Fibroblast of skin of abdomen (primary cell): ENCODE measurements at places on chromosomes 1 and 21.

DNA sequence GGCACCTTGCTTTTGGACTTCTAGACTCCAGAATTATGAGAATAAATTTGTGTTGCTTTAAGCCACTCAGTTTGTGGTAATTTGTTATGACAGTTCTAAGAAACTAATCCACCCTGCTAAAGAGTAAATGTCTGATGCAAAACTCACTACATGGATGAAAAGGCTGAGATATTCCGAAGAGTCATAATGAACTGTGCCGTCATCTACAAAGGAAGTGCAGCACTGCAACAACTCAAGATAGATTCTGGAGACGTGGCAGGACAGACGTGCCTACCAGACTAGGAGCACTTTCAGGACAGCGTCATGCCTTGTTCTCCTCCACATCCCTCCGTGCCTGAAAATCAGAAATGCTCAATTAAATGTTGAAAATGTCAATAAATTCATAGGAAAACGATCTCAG is 24.4 kb upstream of the IRF2BP2 start:
- DNase-seq = no peak

GRCh38 chr1:31505911-31506497 is 70.3 kb upstream of the TINAGL1 start:
- peak; percentile 83 for DNase-seq

DNA sequence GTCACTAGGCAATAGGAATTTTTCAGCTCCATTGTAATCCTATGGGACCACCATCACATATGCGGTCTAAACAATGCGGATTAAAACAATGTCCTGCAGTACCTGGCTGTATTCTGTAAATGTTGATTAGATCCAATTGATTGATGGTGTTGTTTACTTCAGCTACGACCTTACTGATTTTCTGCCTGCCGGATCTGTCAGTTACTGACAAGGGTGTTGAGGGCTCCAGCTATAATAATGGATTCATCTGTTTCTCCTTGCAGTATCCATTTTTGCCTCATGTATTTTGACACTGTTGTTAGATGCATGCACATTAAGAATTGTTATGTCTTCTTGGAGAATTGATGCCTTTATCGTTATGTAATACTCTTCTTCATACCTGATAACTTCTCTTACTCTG is 39.0 kb downstream of the RAP1A start:
- no peak for DNase-seq

- DNase-seq = no peak
Measured at GRCh38 chr1:239218301-239218700, 168.1 kb upstream of the CHRM3 start.

GRCh38 chr1:156074661-156075060 is 7.6 kb downstream of the MEX3A start:
- no peak for DNase-seq

DNA sequence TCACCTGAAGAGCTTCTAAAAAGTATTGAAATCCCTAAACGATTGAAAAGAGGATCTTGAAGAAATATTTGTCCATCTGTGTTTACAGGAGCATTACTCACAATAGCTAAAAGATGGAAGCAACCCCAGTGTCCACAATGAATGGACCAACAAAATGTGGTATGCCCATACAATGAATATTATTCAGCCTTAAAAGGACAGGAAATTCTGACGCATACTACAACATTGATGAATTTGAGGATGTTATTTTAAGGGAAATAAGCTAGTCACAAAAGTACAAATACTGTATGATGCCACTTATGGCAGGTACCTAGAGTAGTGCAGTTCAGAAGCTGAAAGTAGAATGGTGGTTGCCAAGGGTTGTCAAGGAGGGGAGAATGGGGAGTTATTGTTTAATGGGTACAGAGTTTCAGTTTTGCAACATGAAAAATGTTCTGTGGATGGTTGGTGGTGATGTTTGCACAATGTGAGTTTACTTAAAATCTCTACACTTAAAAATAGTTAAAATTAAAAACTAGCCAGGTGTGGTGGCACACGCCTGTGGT is 37.1 kb upstream of the GADD45A start:
- no peak for DNase-seq

DNA sequence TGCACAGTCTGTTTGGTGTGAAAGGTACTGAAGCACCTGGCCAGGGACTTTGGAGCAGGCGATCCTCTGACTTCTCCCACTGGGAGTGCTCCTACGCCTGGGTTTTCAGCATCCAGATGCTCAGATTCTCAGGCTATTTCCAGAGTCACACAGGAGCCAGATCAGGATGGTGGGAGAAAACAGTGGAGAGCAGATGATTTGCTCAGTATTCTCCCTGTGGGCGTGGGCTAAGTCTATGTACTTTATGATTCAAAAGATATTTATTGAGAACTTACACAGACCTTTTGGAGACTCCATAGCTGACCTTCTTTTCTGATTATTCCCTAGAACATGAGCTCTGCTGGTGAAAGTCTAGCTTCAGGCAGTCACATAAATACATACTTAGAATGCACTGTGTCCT is 134.6 kb downstream of the TENT5C start:
- no peak for DNase-seq

DNA sequence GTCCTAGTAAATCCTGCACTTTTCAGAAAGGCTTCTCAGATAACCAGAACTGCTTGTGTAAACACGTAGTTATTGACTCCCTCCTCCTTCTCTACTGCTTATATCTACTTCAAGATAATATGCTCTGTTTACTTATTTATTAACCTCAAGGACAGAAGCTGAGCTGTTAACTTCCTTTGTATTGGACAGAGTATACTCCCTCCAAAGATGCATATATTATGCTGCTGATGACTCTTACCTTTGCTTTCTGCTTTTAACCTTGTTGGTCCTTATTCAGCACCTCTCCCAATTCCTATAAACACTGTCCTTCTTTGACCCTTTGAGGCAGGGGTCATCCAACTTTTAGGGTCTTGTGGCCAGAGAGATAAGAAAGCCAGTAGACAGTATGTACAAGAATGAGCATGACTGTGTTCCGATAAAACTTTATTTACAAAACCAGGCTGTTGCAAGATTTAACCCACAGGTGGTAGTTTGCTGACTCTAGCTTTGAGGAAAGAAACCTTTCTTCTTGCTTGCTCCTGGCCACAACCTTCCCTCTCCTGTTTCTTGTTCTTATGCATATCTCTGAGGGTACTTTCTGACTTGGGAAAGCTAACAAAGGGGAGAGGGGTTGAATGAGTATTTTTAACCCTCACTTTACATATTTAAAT is 4.9 kb downstream of the TPM3 start:
- DNase-seq = no peak

DNA sequence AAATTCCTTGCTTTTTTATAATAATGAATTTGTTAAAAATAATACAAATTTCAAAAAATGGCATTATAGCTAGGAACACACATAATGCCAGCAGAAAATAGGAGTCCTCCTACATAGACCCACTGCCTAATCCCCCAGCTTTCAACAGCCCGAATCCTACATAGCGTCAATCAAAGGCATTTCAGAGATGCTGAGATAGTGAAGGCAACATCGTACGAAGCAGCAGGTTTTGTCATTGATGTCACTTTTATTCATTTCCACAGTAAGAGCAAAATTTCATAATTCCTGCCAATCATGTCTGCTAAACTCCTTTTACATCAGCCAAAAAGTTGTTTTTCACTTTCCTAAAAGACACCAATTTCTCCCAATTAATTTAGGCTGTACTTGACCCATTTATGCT is 94.1 kb downstream of the GREM2 start:
- no peak for DNase-seq

DNA sequence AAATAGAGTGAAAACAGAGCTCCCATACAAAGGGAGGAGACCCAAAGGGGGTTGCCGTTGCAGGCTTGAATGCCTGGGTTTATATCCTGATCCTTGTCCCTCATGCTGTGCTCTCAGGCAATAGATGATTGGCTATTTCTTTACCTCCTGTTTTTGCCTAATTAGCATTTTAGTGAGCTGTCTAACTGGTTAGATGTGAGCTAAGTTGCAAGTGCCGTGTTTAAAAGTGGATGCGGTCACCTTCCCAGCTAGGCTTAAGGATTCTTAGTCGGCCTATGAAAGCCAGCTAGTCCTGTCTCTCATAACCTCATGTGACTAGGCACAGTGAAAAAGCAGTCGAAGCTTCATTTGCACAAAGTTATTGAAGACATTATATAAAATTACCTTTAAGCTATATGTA is 356.7 kb upstream of the TMPRSS15 start:
- DNase-seq = no peak

DNA sequence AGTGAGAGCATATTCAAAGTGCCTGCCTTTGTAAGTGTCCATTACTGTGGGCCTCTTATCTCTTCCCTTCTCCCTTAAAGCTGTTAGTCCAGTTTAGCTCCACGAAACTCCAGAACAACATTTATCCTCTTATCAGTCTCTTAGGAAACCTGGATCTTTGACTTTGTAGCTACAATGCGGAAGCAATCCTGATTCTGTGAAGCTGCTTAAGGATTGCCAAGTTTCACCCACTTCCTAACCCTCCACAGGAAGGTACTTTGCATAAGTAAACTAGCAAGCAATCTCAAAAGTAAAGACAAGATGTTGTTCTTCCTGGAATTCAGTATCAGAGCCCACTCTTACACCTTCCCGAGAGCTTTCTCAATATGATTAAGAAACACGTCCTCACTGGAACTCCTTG is 164.9 kb upstream of the USP25 start:
- no peak for DNase-seq

DNA sequence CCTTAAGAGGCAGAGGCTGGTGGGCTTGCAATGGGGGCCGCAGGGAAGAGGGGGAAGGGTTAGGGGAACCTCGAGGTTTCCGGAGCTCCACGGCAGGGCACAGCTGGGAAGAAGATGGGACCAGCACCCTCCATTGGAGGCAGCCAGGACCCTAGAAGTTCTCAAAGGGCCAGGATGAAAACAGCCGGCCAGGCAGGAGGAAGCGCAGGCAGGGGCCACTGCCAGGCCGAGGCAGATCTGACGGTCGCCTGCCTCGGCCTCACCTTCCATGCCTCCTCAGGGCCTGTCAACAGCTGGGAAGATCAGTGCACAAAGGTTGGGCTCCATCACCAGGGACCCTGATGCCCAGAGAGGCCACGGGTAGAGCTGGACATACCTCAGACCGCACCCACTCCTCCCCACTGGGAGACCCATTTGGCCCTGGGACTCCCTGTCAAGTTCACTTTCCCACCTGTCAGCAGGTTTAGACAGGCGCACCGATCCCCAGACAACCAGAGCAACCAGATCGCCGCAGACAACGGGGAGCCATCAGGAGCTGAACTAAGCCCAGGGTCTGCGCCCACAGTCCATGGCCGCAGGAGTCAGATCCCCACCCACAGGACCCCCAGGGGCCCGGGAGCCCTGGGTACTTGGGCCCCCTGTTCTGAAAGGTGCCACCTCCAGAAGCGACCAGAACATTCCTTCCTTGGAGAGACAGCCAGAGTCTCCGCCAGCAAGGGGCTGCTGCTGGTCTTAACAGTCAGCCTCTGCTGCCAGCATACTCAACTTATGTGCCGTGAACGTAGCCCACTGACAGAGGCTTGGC is 2.2 kb downstream of the SLC19A1 start:
- no peak for DNase-seq

GRCh38 chr1:81410941-81411340 is 389.8 kb upstream of the ADGRL2 start:
- DNase-seq = no peak

DNA sequence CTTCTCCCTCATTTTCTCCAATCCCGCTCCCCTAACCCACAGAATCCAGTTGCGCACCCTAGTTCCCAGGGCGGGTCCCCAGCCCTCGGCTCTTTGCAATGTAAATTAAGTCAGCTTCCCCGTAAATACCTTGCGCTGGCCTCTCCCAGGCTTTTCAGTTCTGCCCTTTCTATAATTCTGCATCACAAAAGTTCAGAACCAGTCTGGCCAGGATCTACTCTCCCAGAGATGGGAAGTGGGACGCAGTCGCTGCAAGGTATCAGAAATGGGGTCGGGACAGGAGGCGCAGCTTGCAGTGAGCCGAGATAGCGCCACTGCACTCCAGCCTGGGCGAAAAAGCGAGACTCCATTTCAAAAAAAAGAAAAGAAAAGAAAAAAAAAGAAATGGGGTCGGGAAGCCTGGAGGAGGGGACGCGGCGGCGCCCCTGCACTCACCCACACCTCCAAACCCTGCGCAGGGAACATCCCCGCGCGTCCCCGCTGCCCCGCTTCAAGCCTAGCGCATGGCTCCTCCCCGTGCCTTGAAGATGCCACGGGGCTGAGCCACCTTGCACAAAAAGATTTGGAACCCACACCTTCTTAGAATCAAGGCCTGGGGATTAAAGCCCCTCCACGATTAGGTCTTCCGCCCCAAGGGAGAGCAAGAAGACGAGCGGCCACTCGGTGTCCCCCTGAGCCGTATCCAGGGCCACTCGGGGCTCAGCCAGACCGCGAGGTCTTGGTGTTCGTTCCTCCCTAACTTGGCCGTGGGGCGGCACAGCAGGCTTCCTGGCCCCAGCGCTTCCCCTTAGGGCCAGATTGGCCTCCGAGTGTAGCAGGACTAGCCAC is 27.2 kb upstream of the ITLN2 start:
- DNase-seq = no peak

DNA sequence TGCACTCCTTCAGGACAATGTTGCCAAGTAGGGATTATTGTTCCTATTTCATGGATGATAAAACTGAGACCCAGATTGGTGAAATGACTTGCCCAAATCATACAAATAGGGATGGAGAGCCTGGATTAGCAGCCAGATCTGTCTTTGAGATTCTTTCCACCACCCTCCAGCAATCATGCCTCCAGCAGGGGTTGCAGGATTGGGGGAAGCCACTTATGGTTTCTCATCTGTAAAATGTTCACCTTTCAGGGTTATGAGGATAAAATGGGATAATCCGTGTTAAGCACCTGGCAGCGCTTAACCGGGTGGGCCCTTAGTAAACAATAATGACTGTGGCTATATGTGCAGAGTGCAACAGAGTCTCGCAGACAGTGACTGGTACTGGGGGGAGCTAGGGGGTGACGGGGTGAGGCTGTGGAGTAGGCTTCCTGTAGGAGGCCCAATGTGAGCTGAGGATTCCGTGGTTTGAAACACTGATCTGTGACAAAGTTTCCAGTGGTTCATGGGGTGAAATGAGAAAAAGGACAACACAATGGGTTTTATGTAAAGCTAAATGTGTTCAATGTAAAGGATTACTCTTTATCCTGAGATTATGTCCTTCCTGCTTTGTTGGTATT is 33.7 kb upstream of the FOXO6 start:
- DNase-seq = no peak

- no peak for DNase-seq
Measured at GRCh38 chr1:178010674-178011464, 41.0 kb upstream of the SEC16B start.

DNA sequence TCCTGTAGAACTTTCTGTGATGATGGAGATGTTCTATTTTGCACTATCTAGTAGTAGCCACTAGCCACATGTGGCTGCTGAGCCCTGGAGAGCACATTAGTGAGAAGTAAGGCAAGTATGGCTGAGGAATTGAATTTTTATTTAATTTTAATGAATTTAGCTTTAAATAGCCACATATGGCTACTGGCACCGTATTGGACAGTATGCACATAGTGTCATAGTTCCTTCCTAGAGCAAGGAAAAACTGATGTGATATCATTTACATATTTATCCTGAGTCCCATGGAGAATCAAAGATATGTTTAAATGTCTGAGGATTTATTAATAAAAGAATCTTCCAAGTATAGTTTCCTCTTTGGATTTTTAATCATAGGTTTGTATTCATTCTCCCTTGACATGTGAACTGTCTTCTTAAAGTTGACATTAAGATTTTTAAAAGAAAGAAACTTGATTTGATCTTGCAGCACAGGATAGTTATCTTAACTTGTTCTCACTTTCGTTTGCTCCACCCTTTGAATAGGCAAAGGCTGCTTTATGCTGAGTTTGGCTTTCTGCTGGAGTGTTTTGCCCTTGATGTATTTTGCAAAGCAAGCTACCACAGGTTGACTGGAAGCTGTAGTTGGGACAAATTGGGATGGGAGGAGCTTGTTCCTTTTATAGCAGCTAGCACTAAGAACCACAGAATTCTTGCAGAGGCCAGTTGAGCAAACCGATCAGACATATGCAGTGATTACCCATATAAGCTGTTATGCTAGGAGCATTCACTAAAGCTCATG is 129.7 kb downstream of the VPS13D start:
- no peak for DNase-seq
